Mammary epithelial cell (primary cell): ENCODE measurements at places on chromosomes 7 and 10.

DNA sequence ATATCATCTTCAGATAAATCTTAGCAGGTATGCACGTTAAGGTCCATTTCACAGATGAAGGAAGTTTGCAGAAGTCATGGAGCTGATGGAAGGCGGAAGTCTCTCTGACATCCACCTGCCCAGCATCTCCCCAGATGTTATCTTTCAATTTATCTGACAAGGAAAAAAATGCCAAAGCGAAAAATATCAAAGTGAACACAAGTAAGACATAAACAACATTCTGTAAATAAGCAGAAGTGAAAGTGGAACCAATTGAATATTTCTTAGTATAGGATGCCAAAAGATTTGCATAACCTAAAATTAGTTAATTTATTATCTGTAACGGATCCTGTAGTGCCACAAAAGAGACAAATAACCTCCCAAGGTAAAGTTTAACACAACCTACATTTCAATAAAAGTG, 73.6 kb upstream of the NEBL start:
- DNase-seq = no peak

GRCh38 chr7:129385116-129385515, 49.1 kb upstream of the STRIP2 start:
- no peak for DNase-seq

DNA sequence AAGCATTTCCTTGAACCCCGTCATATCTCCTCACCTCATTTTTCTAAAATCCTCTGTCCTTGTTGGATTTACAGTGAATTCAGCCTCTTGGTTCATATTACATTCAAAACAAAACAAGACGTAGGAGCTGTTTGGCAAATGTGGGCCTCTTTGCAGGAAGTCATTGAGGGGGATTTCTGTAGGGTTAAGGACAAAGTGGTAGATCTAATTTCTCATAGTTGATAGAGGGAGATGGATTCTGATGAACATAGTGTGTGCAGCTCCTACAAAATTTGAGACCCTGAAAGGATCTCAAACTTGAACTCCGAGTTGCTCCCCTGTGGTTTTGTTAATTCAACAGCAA, 682 bp downstream of the TBXAS1 start:
- no peak for DNase-seq

- DNase-seq = no peak
These were observed 10.1 kb upstream of the GATA3 start for GRCh38 chr10:8044331-8044907.

DNA sequence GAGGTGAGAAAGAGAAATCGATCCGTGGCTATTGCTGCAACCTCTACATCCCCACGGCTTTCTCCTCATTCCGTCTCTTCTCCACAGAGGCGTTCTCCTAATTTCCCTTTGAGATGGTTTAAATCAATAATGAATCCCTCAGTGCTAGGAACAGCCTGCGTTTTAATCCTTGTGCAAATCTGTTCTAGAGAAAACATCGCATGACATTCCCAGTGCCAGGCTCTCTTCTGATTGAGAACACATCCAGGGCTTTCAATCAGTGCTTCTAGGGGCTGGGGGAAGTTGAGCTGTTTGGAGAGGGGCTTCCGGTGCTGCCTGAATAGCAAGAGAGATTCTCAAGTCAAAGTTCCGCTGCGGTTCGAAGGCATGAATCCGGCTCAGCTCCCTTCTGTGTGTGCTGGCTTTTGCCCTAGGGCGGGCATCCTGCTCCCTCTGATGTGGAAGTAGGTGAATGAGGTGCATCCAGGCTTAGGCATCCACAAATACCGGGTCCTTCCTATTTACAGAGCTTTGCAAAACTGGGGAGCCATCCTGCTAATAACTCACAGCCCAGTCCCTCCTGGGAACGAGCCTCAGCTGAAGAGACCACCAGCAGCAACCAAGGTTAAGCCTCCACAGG, 62.8 kb downstream of the CHST15 start:
- no peak for DNase-seq

GRCh38 chr10:77932016-77932715, 5.6 kb upstream of the DLG5 start:
- DNase-seq = peak; percentile 52

DNA sequence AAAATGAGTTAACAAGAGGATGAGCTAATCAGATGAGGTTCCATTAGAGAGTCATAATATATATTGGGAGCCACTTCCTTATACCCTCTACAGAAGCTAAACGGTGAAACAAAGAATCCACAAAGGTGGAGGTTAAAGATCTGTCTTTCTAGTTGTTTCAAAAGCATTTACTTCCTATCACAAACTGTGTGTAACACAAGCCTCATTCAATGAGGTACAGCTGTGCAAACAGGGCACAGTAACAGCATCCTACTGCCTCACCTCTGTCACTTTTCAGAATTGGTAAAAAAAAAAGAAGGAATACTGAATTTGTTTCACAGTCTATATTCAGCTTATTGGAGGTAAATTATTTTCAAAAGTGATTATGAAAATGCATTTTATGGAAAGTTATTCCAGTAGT, 128.7 kb downstream of the AGMO start:
- DNase-seq = no peak

GRCh38 chr7:137402536-137403352, 59.2 kb upstream of the PTN start:
- DNase-seq = no peak

DNA sequence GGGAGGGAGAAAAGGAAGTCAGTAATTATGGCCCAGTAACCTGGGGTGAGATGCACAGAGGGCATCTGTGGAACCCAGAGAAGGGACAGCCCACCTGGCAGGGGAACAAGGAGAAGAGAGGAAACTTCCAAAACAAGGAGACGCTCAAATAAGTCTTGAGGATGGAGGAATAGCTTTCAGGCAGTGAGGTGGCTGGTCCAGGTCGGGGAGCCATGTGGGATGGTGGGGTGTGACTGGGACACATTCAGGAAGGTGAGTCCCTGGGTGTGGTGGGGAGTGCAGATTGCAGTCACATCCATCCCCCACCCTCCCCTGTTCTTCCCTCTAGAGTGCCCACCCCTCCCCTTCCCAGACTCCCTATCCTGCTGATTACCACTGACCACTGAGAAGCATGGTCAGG, 175.4 kb downstream of the GRID1 start:
- DNase-seq = no peak

DNA sequence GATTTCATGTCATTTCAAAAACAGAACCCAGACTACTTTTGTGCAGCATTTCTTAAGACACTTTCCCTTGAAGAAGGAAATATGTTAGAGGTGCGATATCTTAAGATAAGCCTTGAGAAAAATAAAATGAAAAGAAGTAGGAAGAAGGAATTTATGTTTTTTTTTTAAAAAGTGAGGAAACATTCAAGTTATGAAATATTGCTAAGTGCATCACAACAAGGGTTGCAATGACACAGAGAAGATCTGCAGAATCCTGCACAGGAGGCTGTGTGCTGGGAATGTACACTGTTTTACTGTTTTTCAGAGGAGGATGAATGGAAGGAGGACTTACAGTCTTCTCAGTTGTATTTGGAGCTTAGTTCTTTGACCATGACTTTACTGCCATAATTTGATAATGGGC, 79.8 kb upstream of the NME8 start:
- DNase-seq = no peak

GRCh38 chr7:97006055-97006815, 882 bp downstream of the DLX6 start:
- peak; percentile 55 for DNase-seq

- DNase-seq = no peak
These were observed 245.2 kb downstream of the TNS3 start for GRCh38 chr7:47336472-47337425.

GRCh38 chr7:12865593-12865992, 178.2 kb downstream of the ARL4A start:
- peak; percentile 57 for DNase-seq

- DNase-seq = no peak
These were observed 368.2 kb upstream of the NPVF start for GRCh38 chr7:25596443-25596842.

DNA sequence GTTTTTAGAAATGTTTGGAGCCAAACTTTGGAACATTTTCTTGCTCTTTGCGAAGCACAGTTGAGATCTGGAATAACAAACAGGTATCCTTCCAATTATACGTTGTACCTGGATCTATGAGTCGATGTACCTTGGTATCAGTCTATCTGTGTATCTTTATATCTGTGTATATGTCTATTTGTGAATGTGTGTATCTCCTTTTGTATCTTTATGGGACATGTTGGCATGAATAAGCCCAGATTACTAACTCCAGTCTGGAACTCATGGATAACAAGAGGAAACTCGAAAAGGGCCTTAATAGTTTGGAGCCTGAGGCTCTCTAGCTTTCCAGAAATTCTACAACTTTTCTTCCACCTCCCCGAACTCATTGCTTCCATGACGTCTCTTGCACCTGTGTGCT, 490.0 kb downstream of the GATA3 start:
- no peak for DNase-seq

DNA sequence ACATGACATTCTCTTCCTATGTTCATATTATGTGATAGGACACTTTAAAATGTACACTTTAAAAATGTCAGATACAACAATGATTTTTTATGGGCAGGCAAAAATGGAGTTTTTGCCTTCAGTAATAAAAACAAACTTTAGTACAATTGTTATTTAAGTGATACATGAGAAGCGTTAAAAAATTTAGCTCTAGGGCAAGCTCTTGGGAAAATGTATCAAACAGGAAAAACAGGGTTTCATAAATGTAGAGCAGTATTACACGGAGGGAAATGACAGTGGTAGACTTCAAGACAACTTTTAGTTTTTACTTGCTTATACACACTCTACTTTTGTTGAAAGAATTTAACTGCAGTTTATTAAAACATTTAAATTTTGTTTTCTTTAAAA, 1.5 kb downstream of the FHIP2A start:
- peak; percentile 54 for DNase-seq

DNA sequence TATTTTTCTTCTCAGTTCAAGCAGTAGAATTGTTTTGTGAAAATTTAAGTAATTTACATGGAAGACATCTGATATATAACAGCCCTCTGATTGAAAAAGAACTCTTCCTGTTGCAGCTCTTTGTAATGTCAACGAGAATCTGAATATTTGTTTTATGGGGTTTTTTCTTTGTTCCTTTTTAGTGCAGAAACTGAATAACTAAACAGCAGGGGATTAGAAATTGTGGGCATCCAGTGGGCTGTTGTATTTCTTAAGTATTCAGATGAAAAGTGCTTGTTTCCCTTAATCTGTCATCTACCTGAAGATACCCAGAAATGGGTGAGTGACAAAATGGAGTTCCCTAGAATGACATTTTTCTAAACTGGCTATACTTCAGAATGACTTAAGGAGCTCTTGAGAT, 7.4 kb downstream of the ARL4A start:
- DNase-seq = no peak

- no peak for DNase-seq
These were observed 121.6 kb downstream of the CDK6 start for GRCh38 chr7:92714767-92715166.

DNA sequence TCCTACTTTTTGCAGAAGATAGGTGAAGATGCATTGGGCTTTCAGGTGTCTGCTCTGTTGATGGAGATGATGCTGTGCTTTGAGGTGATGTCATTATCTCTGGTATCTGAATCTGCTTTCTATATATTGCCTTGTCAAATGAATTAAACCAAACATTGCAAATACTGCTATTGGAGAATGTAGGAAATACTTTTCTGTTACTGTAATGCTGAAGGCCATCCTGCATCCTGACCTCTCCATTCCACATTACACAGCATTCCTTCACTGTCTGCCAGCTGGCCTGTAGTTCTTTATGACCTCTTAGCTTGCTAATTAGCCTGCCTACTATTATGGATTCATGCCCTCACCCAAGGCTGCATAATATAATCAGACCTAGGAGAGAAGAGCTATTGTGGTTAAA, 73.2 kb downstream of the VCL start:
- no peak for DNase-seq
